ENCODE measurements at places on chromosomes 2 and 18. TPM values are rescaled to one million over a fixed set of nuclear protein-coding genes. Genes with fewer than 3 reads are reported as not detected.

- no peak for DNase-seq
Measured at GRCh38 chr2:109402180-109402579, 211.6 kb downstream of the SEPTIN10 start.

The DTNB gene
- total RNA-seq: 20.8 TPM

The NDC80 gene
- total RNA-seq: 79.3 TPM

The RTP5 gene
- total RNA-seq: 0.10 TPM

DNA sequence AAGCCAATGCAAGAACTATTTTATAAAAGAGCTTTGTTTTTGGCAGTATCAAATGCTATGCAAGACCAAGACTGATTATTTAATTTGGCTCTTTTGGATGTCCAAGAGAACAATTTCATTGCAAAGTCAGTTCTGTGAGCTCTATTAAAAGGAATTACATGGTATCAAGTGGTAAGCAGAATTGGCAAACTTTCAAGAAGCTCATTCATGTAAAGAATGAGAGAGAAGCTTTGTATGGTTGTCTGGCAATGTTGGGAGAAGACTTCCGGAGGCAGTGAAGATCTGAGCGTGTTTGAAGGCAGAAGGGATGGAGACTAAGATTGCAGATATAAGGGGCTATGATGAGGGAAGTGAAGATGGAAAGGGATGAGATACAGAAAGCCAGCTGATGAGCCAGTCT, 49.6 kb downstream of the CPS1 start:
- no peak for DNase-seq

The ABCG5 gene
- total RNA-seq: not detected
